ENCODE measurements at places on chromosomes 3 and 15.
A peak's percentile ranks its signal among the peaks of the same experiment; 100 is the strongest.

GRCh38 chr15:62698646-62699045, 343.9 kb upstream of the TPM1 start:
- no peak for DNase-seq

DNA sequence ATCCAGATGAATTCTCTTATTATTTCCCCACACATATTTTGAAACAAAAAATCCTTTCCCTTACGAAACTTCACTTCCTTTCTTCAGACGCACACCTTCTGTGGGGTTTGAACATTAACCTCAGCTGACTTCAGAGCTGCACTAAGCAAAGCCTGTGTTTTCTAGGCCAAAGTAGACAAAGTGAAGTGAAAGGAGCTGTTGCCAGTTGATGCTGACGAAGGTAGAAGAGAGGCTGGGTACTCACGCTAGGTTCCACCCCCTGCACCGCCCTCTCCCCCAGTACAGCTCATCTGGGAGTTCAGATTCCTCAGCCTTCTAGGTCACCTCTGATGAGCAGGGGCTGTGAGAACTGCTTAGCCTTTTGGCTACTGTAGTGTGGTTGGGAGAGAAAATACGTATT, 24.1 kb downstream of the DUT start:
- no peak for DNase-seq

GRCh38 chr15:101013769-101014675, 94.9 kb downstream of the LRRK1 start:
- peak; percentile 49 for DNase-seq

GRCh38 chr3:42084586-42084985, 6.6 kb upstream of the TRAK1 start:
- no peak for DNase-seq

GRCh38 chr3:126554560-126555525, 3.9 kb downstream of the C3orf22 start:
- peak; percentile 38 for DNase-seq

GRCh38 chr3:195537995-195538394, 5.1 kb downstream of the PPP1R2 start:
- DNase-seq = no peak

GRCh38 chr15:41848631-41849030, 10.0 kb downstream of the PLA2G4B start:
- DNase-seq = no peak

Data from activated CD8-positive, alpha-beta memory T cell treated with anti-CD3 and anti-CD28 coated beads for 24 hours (primary cell).